ENCODE measurements at places on chromosomes 7 and 10.
A peak's percentile ranks its signal among the peaks of the same experiment; 100 is the strongest.

GRCh38 chr7:25095516-25096345, 29.3 kb downstream of the CYCS start:
- no peak for DNase-seq

GRCh38 chr10:86289577-86289868, 77.1 kb downstream of the GRID1 start:
- no peak for DNase-seq

DNA sequence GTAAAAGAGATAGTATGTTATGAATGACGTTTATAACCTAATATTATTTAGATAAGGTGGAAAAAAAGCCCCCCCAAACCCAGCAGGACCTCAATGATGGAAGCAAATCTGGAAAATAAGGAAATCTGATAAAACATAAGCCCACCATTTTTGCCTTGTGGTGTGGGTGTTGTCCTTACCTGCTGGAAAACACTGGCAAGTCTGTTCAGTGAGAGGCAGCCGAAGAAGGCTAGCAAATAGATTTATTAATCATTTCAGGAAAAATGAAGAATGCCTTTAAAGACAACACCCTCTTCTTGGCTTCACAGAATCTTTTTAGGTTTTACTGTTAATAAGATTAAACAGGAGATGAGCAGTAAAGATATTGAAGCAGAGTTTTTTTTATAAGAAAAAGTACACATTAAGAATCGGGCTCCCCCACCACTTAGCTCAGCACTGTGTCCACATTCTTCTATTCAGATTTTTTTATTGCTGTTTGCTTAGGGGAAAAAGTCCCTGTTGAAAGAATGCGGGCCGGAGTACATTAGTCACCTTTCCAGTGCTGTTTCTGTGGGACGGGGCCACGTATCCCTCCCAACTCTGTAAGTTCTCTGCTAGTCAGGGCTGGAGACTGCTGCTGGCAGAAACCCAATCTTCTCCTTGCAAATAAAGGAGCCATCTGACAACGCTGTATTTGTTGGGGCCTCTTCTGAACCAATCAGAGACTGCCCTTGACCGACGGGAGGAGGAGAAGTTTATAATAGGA, 104.1 kb downstream of the EVX1 start:
- DNase-seq: peak; percentile 66

DNA sequence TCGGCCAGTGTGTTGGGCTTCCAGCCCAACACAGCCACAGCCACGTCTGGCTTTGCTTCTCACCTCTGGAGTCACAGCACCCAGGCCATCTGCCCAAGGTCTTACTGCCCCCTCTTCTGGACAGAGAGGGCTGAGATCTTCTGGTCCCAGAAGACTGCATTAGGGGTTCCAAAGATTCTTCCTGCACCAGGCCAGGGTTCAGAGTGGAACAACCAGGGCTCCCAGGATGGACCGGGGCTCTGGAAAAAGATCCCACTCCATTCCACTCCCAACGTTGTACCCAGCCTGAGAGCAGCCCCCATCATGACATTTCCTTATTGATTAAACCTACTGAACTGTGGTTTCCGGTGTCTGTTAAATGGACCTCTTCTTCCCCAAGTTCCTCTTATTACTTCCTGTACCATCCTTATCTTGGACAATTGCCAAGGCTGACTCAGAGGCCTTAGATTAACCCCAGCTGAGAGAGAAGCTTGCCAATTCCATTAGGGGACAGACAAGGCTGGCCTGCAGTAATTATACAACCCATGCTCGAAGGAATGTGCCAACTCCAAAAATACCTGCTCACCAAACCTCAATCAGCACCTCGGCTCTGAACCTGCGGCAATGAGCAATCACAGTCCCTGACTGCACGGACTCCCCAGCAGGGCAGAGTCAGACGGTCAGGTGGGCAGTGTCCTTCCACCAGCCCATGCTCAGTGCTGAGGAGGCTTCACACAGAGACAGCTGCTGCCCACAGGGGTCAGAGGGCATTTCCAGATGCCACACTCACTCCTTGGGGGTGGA, 47.9 kb upstream of the NPFFR1 start:
- no peak for DNase-seq

GRCh38 chr10:124069341-124070264, 23.8 kb downstream of the CHST15 start:
- DNase-seq: no peak

DNA sequence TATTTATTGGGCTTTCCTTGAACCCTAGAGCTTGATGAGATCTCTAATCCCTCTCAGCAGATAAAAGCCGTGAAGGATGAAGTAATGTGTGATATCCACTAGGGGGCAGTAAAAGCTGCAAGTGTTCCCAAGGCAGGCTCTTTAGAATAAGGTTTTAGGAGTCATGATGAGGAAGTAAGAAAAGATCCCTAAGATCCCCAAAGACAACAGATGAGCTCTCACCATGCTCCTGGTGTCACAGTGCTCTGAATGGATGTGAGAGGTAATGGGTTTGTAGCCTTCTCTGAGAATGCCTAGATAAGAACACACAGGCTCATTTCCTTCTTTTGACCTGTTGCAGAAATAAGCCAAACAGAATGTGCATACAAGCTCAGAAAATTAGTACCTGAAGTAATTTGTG, 70.4 kb upstream of the ITPRID1 start:
- DNase-seq: no peak

DNA sequence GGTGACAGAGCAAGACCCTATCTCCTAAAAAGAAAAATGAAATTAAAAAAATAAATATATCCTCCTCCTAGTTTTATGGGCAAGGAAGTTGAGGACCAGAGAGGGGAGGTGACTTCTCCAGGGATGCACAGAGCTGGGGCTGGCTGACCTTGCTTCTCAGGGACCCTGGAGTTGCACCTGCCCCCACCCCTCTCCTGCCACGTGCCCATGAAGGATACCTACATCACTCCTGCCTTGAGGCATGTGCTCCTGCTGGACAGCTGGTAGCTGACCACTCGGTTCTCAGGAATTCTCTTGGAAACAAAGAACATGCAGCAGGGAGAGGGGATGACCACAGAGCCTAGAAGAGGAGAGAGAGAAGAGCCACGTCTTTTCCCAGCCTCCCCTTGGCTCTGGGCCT, 522 bp downstream of the CCL24 start:
- no peak for DNase-seq
